CD8-positive, alpha-beta T cell (primary cell): ENCODE measurements at places on chromosomes 4 and X. TPM values are rescaled to one million over a fixed set of nuclear protein-coding genes. Genes with fewer than 3 reads are reported as not detected.

GRCh38 chrX:71636438-71637252 lies 18.3 kb upstream of the CXCR3 start:
- DNase-seq, result no peak

DNA sequence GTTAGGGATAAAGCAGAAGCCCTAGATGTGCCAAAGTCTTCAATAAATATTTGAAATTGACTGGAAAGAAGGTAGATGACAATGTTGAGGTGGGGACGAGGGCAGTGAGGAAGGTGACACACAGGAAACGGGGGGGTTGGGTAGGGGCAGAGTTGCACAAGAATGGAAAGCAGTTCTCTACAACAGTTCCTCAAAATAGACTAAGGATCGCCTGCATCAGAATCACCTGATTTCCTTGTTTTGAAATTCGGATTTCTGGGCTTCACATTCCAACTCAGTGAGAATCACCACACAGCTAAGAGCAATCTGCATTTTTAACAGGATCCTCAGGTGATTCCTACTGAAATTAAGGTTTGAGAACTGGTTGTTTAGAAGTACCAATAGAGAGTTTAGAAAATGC lies 70.6 kb downstream of the ARFIP1 start:
- DNase-seq, result peak; percentile 45

DNA sequence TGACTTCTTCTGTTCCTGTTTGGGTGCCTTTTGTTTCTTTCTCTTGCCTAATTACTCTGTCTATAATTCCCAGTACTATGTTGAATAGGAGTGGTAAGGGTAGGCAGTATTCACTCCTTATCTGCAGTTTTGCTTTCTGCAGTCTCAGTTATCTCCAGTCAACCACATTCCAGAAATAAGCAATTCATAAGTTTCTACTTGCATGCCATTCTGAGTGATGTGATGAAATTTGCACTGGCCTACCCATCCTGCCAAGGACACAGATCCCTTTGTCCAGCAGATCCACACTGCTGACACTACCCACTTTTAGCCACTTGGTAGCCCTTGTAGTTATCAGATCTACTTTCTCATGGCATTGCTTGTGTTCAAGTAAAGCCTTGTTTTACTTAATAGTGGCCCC lies 971.6 kb upstream of the INTU start:
- no peak for DNase-seq

DNA sequence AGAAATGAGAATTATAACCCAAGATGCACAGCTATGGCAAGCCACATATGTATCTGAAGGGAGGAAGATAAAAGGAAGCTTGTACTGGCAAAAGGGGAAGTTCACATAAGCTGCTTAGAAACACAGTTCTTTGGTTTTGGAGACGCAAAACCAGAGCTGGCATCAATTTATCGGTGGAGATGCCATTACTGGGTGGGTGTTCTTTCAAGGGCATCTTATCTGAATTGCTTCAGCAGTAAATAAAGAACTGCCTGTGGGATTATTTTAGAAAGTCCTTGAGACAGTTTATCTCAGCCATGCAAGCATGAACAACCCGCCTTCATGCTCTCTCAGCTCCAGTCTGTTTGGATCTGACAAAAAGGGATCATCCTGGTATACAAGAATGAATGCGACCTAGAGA lies 60.8 kb downstream of the DDX60 start:
- DNase-seq, result no peak

DNA sequence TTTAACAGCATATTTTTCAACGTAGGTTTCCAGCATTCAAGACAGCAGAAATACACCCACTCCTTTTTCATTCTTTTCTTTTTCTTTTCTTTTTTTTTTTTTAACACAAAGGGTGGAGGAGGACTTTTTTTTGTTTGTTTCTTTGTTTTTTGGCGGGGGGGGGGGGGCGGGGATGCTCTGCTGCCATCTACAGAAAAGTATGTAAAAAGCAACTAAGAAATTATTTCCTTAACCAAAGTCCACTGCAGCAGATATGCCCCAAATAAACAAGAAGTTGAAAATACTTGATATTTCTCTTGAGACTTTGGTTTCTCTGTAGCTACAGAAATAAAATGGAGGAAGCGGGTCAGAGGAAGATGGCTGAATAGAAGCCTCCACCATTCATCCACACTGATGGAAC lies 63.2 kb upstream of the PBDC1 start:
- DNase-seq, result no peak

DNA sequence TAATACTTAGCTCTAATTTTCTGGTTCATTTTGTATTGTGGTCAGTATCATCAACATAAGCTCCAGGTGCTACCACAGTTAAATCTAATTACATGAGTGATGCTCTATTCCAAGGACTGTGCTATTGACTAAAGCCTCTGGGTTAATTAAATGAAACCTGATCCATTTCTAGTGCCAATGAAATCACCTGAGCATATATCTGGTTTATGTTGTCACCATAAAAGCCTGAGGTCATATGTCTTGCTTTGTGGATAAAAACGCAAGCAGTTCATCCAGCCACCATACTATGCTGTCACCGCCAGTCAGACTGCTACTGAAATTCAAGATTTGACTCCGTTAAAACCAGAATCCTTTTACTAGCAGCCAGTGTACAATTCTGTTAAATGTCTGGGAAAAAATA lies 64.2 kb upstream of the ZNF518B start:
- DNase-seq, result no peak

GRCh38 chrX:153487590-153488071 lies 7.1 kb upstream of the BGN start:
- no peak for DNase-seq

- no peak for DNase-seq
These were observed 87.1 kb downstream of the STK32B start for GRCh38 chr4:5138389-5138788.

DNA sequence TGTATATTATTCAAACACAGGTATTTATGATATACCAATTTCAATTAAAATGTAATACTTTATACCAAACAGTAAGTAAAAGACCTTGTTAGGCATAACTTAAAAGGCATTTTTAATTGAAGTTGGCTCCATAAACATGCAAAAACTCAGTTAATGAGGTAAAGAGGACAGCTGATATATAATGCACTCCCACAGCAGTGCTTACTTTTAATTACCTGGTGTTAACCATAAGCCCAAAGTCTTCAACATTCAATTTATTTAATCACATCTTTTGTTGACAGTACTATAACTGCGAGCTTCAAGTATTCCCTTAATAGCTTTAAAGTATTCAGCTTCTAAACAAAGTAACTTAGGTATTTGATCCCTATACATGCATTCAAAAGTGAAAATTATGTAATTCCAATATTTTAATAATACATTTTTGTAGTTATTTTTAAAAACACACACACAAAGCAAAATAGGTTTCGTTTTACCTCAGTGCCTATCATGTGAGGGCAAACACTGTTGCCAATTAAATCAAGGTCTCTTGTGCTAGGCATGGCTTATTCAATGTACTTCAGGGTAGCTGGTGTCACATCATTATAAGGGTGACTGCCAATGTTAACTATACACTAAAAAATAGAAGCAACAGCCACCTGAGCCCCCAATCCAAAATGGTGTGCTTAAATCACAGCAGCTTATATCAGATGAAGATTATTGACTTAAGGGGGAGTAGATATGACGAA lies 197.1 kb downstream of the LRBA start:
- no peak for DNase-seq

GRCh38 chr4:52619591-52619931 lies 39.5 kb downstream of the USP46 start:
- DNase-seq, result no peak

DNA sequence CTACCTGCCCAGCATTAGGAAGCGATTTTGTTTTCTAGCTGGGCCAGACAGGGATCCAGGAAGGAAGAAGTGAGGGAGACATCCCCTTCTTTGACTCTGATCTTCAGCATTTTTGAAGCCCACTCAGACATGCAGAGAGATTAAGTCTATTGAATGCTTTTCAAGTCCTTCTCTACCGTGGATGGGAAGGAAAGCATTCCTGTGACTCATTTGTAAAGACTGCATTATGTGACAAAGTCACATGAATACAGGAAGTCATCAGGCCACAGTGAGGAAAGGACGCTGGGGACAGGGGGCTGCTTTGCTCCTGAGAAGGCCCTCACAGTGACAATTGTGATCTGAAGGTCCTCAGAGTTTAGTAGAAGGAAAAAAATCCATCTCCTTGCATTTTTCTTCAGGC lies 67.4 kb upstream of the GBA3 start:
- no peak for DNase-seq

DNA sequence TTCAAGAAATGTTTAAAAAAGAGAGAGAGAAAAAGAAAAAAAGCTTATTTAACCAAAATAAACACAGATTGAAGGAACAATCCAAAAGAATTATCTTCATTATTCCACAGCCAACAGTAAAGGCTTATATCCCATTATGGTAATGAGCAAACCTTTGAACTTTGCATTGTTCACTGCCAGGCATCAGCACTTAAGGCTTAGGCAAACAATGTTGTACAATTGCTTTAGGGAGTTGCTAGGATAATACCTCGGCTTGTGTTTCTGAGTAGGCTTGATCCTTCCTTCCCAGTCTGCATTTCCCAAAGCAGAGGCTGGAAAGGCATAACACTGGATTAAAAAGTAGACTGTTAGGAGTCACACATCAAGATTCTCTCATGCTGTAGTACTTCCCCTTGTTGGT lies 352.7 kb upstream of the IGFBP7 start:
- DNase-seq, result no peak

DNA sequence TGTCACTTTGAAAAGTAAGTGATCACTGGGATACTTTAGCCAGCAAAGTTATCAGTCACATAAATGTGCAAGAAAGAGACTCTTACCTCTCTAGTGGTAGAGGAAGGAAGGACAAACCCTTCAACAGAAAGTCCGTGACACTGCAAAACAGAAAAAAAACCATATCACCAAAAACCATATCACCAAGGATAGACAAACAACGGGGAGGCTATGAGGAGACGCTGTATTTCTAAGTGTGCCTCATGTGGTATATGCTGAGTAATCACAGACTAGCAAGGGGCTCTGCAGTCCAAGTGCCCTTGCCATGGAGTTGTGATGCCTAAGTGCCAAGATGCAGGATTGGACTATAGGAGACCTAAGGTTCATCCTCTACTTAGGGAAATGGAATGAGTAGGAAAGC lies 11.5 kb upstream of the HDAC8 start:
- no peak for DNase-seq

- no peak for DNase-seq
These were observed 24.0 kb downstream of the DOCK11 start for GRCh38 chrX:118519411-118520215.

DNA sequence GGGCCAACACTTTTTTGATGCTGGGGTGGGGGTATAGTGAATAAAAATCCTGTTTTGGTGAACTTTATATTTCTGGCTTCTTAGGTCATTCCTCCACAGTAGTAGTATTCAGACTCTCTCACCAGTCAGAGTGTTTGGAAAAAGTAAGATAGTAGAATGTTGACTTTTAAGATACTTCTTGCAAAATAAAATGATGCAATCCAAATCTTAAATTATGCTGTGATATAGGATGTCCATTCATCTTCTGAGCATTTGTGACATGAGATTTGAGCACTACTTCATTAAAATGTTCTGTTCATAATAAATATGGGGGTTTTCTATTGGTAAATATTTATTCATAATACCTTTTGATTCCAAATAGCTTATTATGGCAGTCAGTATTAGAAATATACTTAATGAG lies 70.1 kb downstream of the BMP2K start:
- DNase-seq, result no peak

GRCh38 chr4:36277533-36277932 lies 3.9 kb upstream of the DTHD1 start:
- DNase-seq, result no peak

The SPIN2A gene
- total RNA-seq, result 0.61 TPM

The MAGEB1 gene
- total RNA-seq, result not detected

The MXRA5 gene
- not detected for total RNA-seq

The CRMP1 gene
- total RNA-seq, result not detected

The NDNF gene
- total RNA-seq, result not detected

The SPANXN4 gene
- not detected for total RNA-seq

The NEIL3 gene
- 0.33 TPM for total RNA-seq

The GAGE13 gene
- total RNA-seq, result not detected

The SLIT2 gene
- not detected for total RNA-seq

The USP9X gene
- 90.3 TPM for total RNA-seq

The MAGEE1 gene
- 11.4 TPM for total RNA-seq
